ENCODE measurements at places on chromosomes 5 and 9. TPM values are rescaled to one million over a fixed set of nuclear protein-coding genes. Genes with fewer than 3 reads are reported as not detected.

The C5orf58 gene
- not detected for total RNA-seq

The NKD2 gene
- 1.4 TPM for total RNA-seq

The PALM2AKAP2 gene
- 0.19 TPM for total RNA-seq

The ZNF618 gene
- total RNA-seq: 0.21 TPM

The AK6 gene
- 33.3 TPM for total RNA-seq

The SVEP1 gene
- not detected for total RNA-seq

The FAM200C gene
- total RNA-seq: 0.73 TPM

The SLC46A2 gene
- not detected for total RNA-seq

The NEUROG1 gene
- total RNA-seq: not detected

The NRG2 gene
- total RNA-seq: not detected

The ZNF366 gene
- total RNA-seq: not detected

The IL4 gene
- total RNA-seq: not detected

The ADCY2 gene
- total RNA-seq: not detected

The HTR1A gene
- total RNA-seq: not detected

The SHC3 gene
- total RNA-seq: not detected

The DOCK8 gene
- total RNA-seq: 283 TPM

The CYLC2 gene
- not detected for total RNA-seq

The NUDT12 gene
- 0.62 TPM for total RNA-seq

The CAVIN4 gene
- 0.10 TPM for total RNA-seq

The RAB3C gene
- total RNA-seq: not detected

The SELENOP gene
- not detected for total RNA-seq

Data from activated CD4-positive, alpha-beta T cell treated with anti-CD3 and anti-CD28 coated beads, Interleukin-2, amount 10 ng/mL, durations not matched to agents 7 days and 5 days (primary cell).